Stimulated activated naive CD8-positive, alpha-beta T cell treated with anti-CD3 and anti-CD28 coated beads, Interleukin-15, Interleukin-2, amounts not matched to agents 100 U/mL and 50 U/mL, for 24 hours (primary cell): ENCODE measurements at places on chromosomes 12 and 14.

- no peak for DNase-seq
Observed at GRCh38 chr14:102055181-102055901, 31.5 kb downstream of the HSP90AA1 start.

DNA sequence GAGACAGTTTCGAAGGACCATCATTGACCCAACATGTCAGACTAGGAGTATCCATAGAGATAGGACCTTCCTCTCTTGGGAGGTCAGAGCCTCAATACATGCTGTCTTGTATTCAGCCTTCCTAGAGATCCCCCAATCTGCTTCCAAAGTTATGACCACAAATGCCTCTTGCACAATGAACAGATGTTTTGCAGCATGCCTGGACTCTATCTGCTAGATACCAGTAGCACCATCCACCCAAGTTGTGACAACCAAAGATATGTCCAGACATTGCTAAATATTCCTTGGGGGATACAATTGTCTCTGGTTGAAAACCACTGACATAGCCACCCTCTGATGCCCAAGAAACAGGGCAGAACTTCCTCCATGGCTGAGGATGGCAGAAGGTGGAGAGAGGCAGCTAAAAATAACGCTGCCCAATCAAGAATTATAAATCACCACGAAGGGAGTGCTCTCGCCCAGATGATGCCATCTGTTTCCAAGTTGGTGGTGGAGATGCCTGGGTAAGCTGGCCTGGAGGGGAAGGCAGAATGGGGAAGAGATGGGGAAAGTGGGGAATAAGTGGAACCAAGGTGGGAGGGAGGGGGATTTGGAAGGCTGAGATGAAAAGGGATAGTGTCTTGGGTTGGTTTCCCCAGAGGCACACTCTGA lies 42.9 kb upstream of the NOS1 start:
- DNase-seq, result no peak

DNA sequence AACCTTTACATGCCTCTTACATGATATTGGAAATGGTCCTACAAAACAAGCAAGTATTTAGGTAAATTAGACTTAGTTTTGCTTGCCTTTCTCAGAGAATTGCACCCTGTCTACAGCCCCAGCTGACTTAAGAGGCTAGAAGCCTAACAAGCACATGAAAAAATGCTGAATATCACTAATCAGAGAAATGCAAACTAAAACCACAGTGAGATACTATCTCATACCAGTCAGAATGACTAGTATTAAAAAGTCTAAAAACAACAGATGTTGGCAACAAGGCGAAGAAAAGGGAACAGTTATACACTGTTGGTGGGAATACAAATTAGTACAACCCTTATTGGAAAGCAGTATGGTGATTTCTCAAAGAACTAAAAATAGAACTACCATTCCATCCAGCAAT lies 103.8 kb downstream of the EGLN3 start:
- DNase-seq, result no peak

- DNase-seq, result no peak
Observed at GRCh38 chr12:26100666-26101349, 24.0 kb downstream of the BHLHE41 start.

- no peak for DNase-seq
Observed at GRCh38 chr14:75456069-75456996, 28.5 kb downstream of the JDP2 start.

GRCh38 chr12:53618275-53618674 lies 7.9 kb downstream of the ATF7 start:
- DNase-seq, result no peak

GRCh38 chr12:108468196-108468968 lies 46.7 kb upstream of the FICD start:
- peak; percentile 6 for DNase-seq

- DNase-seq, result no peak
Observed at GRCh38 chr12:106987846-106988245, 900 bp upstream of the MTERF2 start.

DNA sequence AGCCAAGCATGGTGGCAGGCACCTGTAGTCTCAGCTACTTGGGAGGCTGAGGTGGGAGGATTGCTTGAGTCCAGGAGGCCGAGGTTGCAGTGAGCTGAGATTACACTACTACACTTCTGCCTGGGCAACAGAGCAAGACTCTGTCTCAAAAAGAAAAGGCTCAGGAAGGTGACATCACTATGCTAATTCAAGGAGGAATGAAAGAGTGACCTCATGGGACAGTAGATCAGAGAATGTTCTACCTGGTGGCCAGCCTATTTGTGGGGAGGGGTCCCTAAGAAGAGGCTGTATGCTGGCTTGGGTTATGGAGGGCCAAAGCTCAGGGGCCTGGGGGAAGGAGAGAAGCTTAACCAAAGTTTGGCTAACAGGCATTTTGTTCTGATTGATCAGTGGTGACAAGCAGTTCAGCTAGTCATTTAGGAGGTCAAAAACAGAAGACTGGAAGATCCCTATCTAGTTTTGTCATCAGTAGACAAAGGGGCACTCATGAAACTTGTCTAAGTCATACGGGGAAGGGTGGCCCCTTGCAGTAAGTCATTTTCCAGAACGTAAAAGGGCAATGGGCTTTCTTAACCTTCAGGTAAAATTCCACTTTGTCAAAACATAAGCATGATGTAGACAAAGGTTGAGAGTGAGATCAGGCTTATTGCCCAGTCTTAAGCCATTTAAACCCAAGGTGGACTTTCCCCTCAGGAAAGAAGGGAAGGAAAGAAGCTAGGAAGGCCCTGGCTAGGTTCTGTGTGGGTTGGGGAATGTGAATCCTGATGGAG lies 60.8 kb upstream of the EEA1 start:
- DNase-seq, result peak; percentile 35

DNA sequence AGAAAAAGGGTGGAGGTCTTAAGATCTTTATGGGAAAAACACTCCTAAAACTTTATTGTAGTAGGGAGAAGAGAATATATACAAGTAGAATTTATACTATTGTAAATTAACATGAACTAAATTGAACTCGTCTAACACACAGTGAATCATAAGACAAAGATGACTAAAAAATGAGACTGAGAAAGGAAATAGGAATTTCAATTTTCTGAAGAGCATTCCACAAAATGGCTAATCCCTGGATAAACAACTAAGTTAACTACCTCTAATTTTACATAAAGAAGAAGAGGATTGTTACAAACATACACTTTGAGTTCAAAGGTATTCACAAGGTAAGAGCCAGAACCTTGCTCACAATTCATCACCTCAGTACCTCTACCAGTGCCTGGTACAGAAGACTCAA lies 2.0 kb downstream of the MAP4K5 start:
- DNase-seq, result no peak

DNA sequence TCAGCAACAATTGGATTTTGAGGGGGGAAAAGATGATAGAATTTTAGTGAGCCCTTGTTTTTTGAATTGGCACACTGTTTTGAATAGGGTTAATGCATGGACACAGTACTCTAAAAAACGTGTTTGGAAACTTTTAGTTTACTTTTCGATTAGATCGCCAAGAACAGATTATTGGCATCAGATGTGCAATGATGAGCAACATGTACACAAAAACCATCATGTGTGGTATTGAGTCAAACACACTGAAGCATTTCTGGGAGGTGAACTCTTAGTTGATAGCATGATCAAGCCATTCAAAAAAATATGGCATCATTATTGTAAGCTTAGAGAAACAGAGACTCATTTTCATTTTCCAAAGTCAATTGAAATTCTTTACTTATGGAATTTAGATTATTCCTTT lies 329.2 kb downstream of the ADAMTS20 start:
- no peak for DNase-seq

- no peak for DNase-seq
Observed at GRCh38 chr14:94887591-94887990, 117.7 kb upstream of the GSC start.

DNA sequence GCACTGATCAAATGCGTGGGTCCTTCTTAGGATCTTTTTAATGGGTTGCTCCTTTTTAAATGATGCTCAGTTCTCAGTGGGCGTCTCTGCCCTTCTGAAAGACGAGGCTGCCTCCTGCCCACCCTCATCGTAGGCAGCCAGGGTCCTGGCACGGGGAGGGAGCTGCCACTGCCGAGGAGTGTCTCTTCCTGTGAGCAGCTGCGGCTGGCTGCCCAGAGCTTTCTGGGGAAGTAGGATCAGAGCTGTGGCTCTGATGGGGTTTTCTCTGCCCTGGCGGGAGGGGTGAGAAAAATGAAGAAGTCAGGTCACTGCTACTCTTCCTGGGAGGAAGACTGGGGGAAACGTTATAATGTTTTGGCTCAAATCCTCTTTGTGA lies 31.1 kb upstream of the BEGAIN start:
- DNase-seq, result no peak

- peak; percentile 55 for DNase-seq
Observed at GRCh38 chr14:69152181-69152901, 578 bp downstream of the DCAF5 start.

- no peak for DNase-seq
Observed at GRCh38 chr12:7078163-7078562, 14.1 kb downstream of the C1R start.

DNA sequence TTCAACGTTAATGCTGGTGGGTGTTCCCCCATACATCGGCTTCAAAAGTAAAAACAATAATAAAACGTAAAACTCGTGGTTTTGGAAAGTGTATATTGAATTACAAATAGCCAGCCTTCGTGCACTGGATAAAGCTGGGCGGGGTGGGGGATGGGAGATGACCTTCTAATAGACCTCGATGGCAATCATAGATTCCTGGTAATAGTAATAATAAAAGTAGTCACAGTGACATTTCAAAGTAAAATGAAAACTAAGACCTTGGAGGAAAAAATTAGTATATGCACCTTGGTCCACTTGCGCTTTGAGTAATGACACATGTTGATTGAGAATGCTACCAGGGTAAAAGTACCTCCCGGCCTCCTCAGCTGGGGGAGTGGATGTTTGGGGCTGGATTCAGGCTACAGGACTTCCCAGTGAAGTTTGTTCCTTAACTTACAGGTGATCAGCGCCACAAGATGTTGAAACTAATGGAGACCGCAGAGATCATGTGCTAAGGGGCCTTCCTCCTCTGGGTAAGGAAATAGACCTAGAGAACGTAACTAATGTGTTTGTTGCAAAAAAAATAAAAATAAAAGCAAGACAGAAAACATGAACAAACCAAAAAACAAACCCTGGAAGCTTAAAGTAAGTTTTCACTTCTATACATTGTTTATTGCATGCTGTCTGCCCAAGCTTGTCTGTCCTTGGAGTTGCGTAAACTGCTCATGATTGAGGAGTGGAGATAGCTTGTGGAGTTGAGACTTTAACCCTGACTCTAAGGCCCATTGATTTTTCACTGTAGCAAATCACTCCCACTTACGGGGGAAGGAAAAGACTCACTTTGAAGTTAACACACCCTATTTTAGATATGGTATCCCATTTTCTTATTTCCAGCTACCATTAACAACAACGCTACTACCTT lies 907 bp upstream of the LRIG3 start:
- peak; percentile 3 for DNase-seq

DNA sequence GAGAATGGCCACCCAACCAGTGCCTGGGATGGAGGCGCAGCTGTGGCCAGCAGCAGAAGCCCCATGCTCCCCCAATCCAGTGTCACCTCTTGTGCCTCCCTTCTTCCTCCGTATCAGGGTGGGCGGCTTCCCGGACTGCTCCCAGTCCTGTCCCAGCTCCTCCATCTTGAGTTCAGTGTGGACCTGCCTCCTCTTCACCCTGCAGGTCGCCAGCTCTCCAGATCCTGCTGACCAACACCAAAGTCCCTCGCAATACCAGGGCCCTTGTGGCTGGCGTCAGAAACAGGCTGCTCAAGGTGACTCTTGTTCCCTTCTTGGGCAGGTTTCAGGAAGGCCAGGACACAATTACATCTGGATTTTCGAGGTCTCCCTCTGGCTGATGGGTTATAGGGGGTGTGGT lies 17.0 kb downstream of the MVK start:
- no peak for DNase-seq

GRCh38 chr14:104870368-104871144 lies 5.5 kb downstream of the CEP170B start:
- DNase-seq, result peak; percentile 73

DNA sequence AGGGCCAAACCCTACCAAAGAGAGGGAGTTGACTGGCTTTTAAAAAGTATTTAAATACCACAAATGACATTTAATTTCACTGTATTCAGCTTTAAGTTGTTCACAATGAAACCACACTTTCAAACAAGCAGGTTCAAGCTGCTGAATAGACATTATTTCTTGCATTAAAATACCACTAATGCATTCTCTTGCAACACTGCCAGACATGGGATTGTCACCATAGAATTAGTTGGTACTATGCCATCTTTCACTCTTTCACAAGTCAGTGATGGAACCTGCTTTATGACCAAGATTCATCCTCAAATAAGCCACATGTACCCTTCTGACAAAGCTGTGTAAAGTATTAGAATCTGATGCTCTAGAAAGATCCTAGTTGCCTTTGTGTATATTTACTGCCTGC lies 239.4 kb downstream of the PAWR start:
- DNase-seq, result no peak

DNA sequence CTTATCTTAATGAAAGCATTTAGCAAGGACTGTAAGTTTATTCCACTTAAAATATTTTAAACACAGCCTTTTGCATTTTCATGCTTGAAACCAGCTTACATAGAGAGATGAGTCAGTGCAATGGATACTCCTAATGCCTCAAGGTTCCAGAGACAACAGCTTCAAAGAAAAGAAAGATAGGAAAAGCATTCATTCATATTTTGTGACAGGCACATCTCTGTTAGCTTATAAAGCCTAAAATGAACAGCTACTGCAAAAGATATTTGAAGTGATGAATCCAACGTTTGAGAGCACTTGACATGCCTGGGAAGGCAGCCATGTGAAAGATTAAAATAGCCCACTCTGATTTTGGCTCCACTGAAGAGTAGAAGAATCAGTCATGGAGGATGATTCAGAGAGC lies 814.5 kb downstream of the RPS29 start:
- no peak for DNase-seq

DNA sequence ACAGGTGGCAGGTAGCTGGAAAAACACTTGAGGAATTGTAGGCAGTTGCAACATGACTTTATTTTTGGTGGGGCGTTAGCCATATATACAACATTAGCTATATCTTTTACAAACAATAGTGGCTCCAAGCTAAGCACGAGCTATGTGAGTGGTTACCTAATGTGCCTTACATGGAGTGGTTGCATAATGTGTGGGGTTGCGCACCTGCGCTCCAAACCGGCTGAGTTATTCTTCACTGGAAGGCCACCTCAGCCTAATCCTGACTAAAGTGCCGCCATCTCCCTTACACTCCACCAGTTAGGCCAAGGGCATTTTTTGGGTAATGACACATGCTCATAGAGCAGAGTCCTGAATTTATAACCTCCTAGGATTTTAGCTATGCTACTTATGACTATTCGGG lies 31.8 kb upstream of the G2E3 start:
- DNase-seq, result no peak

- DNase-seq, result no peak
Observed at GRCh38 chr14:98912655-98913054, 359.3 kb downstream of the BCL11B start.

DNA sequence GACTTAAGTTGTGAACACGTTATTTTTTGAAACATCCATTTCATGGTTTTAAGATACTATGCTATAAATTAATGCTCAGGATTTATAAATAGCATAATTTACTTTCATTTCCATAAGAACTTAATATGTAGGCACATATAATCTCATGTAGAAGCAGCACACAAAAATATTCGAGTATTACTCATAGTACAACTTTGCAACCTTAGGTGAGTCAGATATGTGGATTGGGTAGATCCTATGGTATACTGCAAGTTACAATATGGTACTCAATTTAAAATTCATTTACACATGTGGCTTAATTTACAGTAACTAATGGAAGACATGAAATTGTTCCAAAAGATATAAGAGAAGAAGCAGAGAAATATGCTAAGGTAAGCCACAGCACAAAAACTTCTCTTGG lies 26.0 kb downstream of the PSMA3 start:
- DNase-seq, result no peak
